Hepatocyte (in vitro differentiated cells): ENCODE measurements at places on chromosomes 3 and 15.
A peak's percentile ranks its signal among the peaks of the same experiment; 100 is the strongest.

DNA sequence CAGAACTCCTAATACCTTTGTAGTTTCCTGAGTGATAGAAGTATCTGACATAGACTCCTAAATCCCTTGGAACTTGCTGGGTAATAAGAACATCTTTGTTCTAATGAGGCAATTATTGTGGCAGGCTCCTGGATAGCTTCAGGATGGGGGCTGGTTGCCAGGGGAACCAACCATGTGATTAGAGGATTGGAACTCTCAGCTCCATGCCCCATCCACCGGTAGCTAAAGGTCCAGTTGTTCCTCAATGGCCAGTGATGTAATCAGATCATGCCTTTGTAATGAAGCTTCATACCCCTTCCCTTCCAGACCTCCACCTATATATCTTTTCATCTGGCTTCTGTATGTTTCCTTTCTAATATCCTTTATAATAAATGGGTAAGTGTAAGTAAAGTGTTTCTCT is 221.2 kb upstream of the ALCAM start:
- DNase-seq: no peak

DNA sequence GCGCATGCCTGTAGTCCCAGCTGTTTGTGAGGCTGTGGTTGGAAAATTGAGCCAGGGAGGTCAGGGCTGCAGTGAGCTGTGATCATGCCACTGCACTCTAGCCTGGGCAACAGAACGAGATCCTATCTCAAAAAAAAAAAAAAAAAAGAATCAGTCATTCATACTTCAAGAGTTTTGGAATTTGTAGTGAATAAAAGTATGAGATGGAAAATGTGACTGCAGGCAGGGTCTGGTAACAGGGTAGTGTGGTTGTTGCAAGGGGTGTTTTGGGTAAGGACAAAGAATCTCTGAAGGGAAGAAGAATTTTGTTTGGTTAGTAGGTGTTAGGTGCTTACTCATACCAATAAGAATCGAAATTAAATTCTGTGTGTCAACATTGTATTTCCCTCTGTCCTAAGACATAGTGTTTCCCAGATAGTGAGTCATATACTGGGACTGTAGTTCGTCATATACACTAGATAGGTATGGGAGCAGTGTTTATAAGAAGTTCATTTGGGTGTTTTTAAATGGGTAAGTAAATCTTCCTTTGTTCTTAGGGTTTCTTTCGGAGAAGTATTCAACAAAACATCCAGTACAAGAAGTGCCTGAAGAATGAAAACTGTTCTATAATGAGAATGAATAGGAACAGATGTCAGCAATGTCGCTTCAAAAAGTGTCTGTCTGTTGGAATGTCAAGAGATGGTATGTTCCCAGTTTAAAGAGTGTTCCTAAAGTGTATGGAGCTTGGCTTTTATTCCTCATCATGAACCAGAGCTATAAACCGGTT is 14.2 kb downstream of the NR1D2 start:
- peak; percentile 28 for DNase-seq

- DNase-seq: no peak
Measured at GRCh38 chr3:146781059-146781458, 175.9 kb upstream of the PLSCR5 start.

- no peak for DNase-seq
Measured at GRCh38 chr15:80308002-80308401, 56.0 kb upstream of the CTXND1 start.

- DNase-seq: no peak
Measured at GRCh38 chr15:88717382-88718031, 78.7 kb downstream of the ISG20 start.

DNA sequence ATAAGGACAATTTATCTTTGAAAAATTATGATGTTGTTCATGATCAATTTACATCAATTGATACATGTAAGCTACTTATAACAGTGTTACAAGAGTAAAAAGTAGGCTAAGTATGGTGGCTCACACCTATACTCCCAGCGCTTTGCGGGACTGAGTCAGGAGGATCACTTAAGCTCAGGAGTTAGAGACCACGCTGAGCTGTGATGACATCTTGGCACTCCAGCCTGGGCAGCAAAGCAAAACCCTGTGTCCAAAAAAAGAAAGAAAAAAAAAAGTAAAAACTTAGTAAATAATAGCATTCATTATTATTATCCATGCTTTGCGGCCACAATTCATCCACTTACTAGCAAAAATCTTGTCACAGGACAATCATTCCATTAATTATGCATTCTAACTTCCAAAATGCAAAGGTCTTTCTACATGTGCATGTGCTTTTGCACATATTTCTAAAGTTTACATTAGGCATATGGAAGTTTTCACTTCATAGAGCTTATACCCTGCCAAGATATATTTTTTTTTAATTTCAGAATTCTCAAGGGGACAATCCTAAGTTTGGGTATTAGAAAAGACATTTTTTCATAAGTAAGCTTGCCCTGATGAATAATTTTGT is 243.3 kb upstream of the RARB start:
- DNase-seq: no peak

GRCh38 chr3:111080413-111080812 is 8.8 kb downstream of the NECTIN3 start:
- peak; percentile 36 for DNase-seq

DNA sequence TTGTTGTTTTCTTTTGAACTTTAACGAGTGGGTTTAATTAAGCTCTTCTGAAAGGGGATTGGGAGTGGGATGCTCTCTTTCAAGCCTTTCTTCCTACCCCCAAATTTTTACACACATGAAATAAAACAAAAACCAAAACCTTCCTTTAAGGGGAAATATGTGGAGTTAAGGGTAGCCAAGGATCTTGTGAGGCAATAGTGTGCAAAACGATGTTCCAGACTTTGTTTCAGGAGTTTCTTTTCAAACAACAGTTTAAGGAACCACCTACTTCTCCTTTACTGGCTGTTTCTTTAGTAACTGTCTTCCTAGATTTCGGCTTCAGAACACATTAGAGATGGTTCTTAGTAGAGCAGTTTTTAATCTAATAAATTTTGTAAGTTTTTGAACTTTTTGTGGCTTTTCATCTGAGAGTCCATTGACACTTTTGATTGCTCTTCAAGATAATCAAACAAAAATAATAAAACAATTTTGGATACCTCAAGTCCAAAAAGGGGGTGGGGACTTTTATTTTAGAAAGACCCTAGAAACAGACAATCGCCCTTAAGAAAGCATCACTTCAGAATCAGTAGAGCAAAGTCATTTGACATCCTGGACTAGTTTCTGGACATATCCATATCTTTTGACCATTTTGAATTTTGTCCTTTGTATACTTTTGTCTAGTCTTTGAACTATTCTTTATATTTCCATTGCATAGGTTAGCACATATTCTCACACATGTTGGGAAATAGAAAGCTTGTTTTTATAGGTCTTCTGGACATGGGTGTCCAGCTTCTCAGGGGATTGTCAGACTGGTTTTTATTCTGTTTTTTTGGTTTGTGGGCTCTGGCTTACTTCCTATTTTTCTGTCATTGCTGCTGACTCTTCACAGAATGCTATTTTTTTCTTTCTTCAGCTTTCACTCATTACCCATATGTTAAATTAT is 6.0 kb downstream of the DIPK2A start:
- DNase-seq: no peak

- DNase-seq: peak; percentile 35
Measured at GRCh38 chr15:25763331-25763751, 99.8 kb downstream of the ATP10A start.

- no peak for DNase-seq
Measured at GRCh38 chr15:50077651-50078050, 41.4 kb downstream of the ATP8B4 start.

DNA sequence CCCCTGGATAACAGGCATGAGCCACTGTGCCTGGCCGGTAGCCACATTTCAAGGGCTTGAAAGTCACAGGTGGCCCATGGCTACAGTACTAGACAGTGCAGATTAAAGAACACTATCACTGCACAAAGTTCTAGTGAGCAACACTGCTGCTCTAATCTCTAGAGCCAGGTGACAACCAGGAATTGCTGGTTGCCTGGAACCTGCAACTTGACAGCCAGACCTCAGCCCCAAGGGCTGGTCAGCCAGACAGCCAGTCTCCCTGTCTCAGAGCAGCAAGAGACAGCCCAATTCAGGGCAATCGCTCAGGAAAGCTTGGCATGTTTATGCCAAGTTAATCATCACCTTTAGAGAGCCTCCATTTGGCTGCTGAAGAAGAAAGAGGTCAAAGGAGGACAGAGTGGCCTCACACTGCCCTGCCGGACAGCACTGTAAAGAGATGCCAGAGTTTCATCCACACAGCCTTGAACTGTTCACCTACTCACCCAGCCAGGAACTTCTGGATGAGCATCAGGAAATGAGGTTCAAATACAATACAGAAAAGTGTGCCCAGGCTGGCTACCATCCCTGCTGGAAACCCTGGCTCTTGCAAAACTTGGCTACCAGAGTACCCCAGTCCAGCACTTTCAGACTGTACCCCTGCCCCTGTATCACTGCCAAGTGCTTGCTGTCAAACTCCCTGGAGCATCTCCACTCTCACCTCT is 6.0 kb downstream of the CCDC12 start:
- peak; percentile 46 for DNase-seq

DNA sequence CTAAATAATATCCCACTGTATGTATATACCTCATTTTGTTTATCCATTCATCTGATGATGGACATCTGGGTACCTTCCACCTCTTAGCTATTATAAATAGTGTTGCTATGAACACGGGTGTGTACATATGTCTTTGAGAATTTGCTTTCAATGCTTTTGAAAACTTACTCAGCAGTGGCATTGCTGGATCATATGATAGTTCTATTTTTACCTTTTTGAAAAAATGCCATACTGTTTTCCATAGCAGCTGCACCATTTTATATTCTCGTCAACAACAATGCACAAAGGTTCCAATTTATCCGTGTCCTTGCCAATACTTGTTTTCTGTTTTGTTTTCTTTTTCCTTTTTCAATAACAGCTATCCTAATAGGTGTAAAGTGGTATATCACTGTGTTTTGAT is 77.1 kb downstream of the PEAK1 start:
- no peak for DNase-seq

DNA sequence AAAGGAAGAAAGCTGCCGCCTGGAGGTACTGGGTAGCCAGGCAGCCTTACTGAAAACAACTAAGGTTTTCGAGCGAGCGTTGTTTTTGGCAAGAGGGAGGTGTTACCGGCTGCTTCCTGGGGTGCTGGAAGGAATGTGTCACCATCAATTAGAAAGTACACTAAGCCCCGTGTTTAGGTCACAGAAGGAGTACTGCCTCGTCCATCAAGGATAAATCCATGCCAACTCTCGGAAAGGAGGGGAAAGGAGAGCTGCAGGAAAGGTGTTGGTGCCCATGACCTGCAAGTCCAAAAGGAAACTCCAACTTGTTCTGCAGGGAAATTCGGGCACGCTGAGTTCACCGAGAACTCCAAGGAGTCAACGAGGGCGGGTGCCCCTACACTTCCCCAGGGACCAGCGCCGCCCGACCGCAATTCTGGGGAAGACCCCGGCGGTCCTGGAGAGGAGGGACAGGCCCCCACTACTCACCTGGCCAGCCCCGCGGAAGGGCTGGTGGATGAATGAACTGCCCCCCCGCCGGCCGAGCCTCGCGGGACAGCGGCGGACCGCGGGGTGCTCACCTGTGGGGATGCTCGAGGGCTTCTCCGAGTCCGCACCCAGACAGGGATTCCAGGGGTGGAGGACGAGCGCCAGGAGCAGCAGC is 542 bp downstream of the PLOD2 start:
- peak; percentile 85 for DNase-seq

- no peak for DNase-seq
Measured at GRCh38 chr15:64389036-64389435, 1.4 kb downstream of the TRIP4 start.

GRCh38 chr15:69997161-69997485 is 100.6 kb downstream of the TLE3 start:
- peak; percentile 76 for DNase-seq

DNA sequence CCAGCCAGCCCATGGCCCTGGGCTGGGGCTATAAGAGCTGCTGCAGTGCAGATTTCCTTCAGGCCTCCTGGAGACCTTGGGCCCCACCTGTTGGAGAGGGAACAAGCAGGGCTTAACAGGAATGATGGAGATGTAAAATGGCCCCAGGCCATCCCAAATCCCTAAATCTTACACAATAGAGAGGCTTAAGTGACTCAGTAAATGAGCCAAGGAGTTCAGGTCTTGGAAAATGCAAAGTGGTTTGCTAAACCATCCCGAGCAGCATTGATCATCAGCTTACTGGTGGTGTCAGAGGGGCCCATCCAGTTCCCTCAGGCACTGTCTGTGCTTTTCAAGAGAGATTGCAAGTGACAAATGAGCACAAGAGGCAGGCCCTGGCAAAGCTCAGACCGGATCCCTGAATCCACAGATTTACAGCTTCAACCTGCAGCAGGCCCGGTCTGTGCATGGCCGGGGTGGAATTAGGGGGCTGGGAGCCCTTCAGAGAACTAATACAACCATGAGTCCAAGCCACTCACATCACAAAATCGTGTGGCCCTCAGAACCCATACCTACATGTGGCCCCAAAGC is 325.4 kb downstream of the UACA start:
- no peak for DNase-seq

DNA sequence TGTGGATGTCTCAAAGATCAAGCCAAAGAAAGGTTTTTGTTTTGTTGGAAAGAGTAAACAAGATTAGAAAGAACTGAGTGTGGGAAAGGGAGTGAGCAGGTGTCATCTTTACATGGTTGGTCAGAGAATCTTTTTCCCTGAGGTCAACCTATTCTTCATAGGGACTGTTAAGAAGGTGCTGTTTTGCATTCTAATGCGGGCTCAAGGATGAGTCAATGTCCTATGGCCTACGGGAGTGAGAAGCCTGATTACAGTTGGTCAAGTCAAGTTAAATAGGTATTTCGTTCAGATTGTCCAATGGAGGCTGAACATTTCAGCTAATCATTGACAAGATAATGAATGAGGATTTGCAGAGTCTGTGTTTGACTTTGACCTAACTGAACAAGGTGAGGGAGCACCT is 491.2 kb upstream of the PDZRN3 start:
- no peak for DNase-seq

DNA sequence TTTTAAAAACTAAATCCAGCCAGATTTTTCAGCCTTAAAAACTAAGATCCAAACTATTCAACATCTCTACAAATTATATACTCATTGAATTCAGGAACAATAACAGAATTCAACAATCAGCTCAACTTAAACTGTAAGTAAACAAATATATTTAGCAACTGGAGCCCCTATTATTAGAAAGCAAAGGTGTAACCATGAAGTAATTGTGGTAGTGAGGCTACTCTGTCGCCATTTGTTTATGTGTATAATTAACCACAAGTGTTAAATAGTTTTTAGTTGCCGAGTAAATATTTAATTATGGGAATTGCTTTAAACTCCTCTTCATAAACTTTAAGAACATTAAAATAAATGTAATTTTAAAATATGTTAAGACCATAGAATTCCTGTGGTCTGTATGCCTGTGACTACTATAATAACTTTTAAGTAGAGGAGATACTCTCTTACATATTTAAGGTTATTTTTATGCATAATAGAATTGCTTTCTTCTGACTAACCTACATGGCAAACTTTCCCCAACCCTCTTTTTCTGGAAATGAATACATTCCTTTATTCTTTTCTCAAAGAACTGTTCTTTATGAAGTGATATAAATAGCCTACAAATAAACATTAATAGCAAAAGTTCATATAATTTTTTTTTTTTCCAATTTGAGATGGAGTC is 51.2 kb downstream of the MFN1 start:
- no peak for DNase-seq

- DNase-seq: peak; percentile 76
Measured at GRCh38 chr3:129343643-129344360, 65.1 kb downstream of the HMCES start.

- peak; percentile 68 for DNase-seq
Measured at GRCh38 chr3:8990266-8991215, 27.3 kb upstream of the RAD18 start.
